Tibial nerve (tissue), 4 donors: ENCODE measurements at places on chromosomes 1 and 21. TPM values are rescaled to one million over a fixed set of nuclear protein-coding genes. Genes with fewer than 3 reads are reported as not detected.

The LHX8 gene
- total RNA-seq = not detected

DNA sequence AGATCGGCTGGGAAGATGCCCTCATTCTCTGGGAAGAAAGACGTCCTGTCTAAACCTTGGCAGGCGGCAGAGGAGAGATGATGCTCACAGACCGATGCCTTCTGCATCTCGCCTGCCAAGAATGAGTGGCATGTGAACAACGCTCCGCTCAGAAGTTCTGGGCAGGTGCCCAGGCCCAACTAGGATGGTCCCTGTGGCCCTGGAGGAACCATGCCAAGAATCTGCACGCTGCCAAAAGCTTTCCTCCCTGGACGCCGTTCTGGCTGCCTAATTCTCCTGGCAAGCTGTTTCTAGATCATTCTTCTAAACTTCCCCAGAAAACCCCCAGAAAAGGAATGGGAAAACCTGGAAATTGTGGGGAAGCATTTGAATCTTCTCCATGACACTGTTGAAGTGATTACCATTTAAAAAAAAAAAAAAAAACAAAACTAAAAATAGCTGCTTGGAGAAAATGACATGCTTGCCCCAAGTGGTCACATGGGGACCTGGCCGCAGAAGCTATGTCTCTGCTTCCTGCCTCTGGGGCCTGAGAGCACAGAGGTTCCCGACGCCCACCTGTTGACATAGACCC is 440.9 kb downstream of the PRDM2 start:
- DNase-seq = no peak

- DNase-seq = no peak
Measured at GRCh38 chr1:184457500-184457899, 70.7 kb downstream of the C1orf21 start.

- no peak for DNase-seq
Measured at GRCh38 chr1:244325056-244325758, 126.5 kb downstream of the ADSS2 start.

The RAB13 gene
- 60.3 TPM for total RNA-seq

The AADACL4 gene
- total RNA-seq = not detected

- no peak for DNase-seq
Measured at GRCh38 chr1:182295697-182296096, 95.9 kb downstream of the GLUL start.

GRCh38 chr1:162182090-162182489 is 112.6 kb downstream of the NOS1AP start:
- no peak for DNase-seq

DNA sequence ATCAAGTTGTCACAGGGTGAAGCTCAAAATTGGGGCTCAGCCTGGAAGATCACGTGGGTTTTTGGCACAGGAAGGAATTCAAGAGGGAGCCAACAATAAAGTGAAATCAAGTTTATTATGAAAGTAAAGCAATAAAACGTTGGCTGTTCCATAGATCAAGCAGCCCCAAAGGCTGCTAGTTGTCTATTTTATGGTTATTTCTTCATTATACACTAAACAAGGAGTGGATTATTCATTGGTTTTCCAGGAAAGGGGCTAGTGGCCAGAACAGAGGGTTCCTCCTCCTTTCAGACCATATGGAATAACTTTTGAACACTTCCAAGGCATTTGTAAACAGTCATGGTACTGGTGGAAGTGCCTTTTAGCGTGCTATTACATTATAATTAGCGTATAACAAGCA is 723.5 kb upstream of the ADAMTS5 start:
- DNase-seq = no peak

The CD247 gene
- 1.4 TPM for total RNA-seq

- no peak for DNase-seq
Measured at GRCh38 chr1:183287191-183287675, 101.2 kb downstream of the LAMC2 start.

- no peak for DNase-seq
Measured at GRCh38 chr1:156809281-156809680, 7.4 kb downstream of the SH2D2A start.

The STUM gene
- total RNA-seq = 6.6 TPM

DNA sequence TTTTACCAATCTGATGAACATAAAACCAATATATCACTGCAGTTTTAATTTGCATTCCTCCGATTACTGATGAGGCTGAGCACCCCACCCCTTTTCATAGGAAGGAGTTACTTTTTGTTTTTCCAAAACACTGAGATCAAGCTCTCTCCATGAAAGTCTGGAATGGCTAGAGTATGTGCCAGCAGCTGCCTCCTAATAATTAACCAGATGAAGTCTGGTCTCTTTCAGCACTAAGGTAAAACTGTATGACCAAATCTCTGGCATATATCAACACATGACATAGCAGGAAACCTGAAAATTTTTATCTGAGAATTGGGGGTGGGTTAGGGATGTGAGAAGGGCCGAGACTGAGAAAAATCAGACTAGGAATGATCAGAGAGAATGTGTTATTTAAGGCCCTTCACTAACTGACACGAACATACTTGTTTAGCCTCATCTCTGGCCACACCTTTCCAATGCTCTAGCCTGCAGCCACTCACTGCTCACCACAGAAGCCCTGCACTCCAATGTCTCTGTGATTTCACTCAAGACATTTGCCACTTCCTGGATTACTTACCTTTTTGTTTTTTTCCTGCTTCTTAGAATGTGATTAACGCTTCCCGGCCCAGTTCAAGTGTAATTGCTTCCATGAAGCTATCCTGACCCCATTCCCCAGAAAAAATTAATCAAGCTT is 34.7 kb downstream of the WASF2 start:
- DNase-seq = no peak

GRCh38 chr1:115176189-115176588 is 86.9 kb upstream of the TSPAN2 start:
- DNase-seq = no peak

DNA sequence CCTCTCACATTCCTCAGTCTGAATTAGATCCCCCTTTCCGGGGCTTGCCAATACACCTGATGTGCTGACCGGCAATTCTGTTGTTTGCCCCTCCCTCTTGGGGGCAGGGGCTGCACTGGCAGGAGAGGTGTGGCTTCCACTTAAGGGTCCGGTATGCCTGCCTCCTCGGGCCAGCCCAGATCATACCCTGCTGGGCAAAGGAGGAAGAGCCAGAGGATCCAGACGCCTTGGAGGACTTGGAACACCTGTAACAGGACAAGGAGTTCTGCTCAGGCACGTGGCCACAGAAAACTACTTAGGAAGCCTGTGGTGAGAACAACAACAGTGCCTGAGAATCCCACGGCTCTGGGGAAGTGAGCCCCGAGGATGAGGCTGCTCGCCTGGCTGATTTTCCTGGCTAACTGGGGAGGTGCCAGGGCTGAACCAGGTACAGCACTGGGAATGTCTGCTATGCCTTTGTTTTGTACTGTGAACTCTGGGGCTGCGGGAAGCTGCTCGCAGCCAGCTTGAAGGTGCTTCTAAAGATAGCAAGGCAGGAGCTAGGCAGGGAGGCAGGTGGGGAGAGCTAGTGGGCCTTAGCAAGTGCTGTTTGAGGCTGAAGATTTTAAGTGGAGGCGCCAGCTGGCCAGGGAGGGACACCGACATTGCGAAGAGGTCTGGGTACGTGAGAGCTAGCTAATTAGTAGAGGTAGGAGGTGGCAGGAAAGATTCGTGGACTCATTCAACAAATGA is at the start of gene SMPDL3B:
Gene SMPDL3B (plus strand): TSS at position 183 of the 732 bp plus-strand sequence. CDS start 184 bp downstream, at position 367.
- DNase-seq = no peak

The PODN gene
- total RNA-seq = 209 TPM

DNA sequence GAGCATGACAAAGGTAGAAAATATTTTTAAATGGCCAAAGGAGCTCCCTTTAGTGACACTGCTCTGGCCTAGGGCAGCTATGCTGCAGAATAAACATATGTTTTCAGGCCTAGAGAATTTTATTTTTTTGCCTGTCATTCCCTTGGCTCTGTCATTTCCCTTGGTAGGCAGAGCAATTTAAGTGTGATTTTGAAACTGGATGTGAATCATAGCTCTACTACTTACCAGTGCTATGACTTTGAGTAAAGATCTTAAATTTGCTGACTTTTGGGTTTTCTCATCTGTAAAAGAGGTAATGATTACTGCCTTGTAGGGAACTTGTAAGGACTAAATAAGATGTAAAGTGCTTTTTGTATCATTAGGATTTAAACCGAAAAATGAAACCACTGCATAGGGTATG is 189.0 kb upstream of the ZRANB2 start:
- DNase-seq = no peak

The TMEM222 gene
- total RNA-seq = 29.7 TPM

The SLAMF8 gene
- total RNA-seq = 4.7 TPM

DNA sequence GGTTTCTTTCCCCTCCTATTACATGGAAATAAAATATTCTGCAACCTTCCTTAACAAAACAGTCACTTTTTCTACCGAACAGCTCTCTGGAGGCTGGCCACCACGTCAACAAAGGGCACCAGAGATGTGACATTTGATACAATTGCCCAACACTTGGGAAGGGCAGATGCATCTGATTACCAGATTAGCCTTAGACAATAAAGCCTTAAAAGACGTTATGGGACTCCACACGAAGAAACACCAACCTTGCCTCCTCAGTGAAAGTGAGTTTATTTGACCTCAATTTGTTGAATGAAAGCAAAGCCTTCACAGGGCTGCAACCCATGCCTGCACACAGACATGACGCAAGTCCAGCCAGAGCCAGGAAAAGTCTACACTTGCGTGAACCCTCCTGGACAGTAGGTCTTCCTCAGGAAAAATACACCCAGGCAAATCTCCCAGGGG is 136.1 kb downstream of the TGFBR3 start:
- DNase-seq = peak; percentile 61

The OR6K6 gene
- total RNA-seq = not detected

The RCAN1 gene
- 66.6 TPM for total RNA-seq

- no peak for DNase-seq
Measured at GRCh38 chr1:81894867-81895266, 94.1 kb downstream of the ADGRL2 start.

- DNase-seq = no peak
Measured at GRCh38 chr1:33269621-33270020, 13.3 kb downstream of the ZNF362 start.

DNA sequence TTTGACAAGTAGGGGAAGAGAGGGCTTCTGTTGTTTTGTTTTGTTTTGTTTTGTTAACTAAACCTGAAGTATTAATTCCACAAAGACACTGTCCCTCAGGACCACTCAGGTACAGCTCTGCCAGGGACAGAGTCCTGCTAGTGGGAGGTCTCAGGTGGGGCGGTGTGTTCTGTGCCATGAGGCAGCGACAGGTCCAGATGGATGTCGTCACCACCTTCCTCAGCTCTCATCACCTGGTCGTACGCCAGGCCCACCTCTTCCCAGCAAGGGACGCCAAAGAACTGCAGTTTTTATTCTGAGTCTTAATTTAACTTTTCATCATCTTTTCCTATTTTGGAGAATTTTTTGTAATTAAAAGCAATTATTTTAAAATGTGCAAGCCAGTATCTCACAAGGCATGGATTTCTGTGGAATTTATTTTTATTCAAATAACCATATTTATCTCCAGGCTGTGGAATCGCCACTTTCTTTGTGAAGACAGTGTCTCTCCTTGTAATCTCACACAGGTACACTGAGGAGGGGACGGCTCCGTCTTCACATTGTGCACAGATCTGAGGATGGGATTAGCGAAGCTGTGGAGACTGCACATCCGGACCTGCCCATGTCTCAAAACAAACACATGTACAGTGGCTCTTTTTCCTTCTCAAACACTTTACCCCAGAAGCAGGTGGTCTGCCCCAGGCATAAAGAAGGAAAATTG is 62.5 kb downstream of the POFUT2 start:
- no peak for DNase-seq

- DNase-seq = no peak
Measured at GRCh38 chr1:179976970-179977651, 22.5 kb downstream of the CEP350 start.

DNA sequence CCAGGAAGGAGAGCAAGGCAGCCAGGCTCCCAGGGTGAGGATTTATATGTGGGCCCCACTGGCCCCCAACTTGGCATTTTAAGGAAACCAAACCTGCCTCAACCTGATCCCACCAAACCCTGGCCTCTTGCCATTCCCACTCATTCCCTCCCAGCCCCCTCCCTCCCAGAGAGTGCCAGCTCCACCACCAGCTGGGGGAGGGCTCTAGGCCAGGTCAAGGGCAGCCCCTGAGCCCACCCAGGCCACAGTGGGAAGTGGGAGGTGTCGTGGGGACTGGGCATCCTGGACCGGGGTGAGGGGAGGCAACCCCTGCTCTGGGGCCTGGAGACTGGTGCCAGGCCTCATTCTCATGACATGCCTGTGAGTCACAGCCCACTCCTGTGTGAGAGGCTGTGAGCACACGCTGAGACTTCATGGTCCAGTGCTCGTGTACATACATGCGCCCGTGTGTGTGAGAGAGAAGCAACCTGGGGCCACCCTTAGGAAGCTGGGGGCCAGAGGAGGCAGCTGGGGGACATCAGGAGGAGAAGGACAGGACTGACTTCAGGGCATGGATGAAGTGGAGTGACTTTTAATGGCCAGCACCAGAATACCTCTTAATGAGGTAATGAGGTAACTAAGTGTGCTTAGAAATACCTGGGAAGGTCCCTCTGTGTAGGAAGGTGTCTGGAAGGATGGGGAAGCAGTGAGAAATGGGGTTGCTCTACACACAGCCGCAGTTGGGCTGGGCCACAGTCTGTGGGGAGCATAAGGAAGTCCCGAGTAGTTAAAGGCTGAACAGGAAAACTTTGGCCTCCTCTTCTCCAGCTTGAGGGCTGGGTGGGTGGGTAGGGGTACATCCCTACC is at the start of gene S100A2:
Gene S100A2 (minus strand): TSS at position 316 of the 846 bp plus-strand sequence. CDS start 1,967 bp downstream, outside the sequence.
- DNase-seq = no peak

DNA sequence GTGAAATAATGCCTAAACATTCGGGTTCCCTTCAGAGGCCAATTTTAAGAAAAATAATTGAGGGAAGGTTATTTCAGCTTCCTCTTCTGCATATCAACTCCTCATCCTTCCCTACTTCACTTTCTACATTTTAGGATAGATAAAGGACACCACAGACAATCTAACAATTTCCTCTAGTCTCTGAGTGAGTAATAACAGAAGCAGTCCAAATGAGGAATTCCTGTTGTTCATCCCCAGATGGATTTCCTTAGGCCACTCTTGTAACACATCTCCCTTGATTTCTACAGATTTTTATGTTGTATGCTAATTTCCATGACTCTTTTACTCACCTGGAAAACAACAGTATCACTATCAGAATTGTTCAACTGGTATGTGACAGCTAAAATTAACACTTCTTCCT is 87.7 kb upstream of the LYPLAL1 start:
- no peak for DNase-seq

- no peak for DNase-seq
Measured at GRCh38 chr21:16468184-16468583, 738.4 kb downstream of the USP25 start.

- DNase-seq = no peak
Measured at GRCh38 chr1:152739841-152740240, 18.0 kb upstream of the KPRP start.

GRCh38 chr1:185680453-185680852 is 53.7 kb upstream of the HMCN1 start:
- DNase-seq = no peak

- no peak for DNase-seq
Measured at GRCh38 chr1:43235040-43235439, 34.7 kb upstream of the TMEM125 start.

DNA sequence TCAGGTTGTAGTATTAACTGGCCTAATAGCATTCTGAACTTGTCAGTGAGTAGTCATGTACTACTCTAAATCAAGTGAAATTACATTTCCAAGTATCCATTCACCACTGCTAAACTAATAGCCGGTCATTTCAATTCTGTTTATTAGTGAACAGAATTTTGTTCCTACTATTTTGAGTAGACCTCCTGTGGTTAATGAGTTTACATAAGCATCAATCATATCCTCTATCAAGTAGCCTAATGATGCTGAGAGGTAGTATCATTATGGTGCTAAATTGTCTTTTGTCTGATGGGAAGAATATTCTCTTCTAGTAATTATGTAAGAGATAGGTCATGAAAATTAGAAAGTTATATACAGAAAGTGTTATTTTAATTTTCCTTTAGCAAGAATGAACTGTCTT is 602.8 kb downstream of the KCNT2 start:
- DNase-seq = no peak

GRCh38 chr1:156708218-156708661 is 2.9 kb upstream of the CRABP2 start:
- no peak for DNase-seq
